ENCODE measurements at places on chromosomes 3 and 15.

GRCh38 chr15:56992725-56993124 lies 74.3 kb downstream of the TCF12 start:
- H3K4me3 ChIP-seq = no peak overlapping the region
- no peaks in the 10 kb centered on the region for H3K27me3 ChIP-seq
- DNase-seq = no peak
- no peaks in the 10 kb centered on the region for H3K4me1 ChIP-seq

DNA sequence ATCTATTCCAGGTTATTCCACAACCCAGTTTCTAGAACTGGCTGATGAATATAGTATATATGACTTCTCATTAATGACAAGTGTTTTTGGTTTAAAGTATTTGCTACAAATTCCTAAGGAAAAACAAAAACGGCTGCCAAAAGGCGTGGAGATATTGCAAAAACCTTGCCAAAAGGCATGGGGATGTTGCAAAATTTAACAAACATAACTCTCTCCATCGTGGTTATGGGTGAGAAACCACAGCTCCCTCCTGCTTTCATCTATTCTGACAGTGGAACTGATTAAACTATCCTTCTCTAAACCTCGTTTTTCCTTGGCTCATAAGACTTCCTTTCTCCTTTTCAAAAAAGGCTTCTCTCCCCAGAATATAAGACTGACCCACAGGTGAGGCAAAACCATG lies 342.0 kb upstream of the PDZRN3 start:
- H3K27ac ChIP-seq = no peak overlapping the region
- DNase-seq = no peak
- no peak overlapping the region for H3K4me3 ChIP-seq
- no peaks in the 10 kb centered on the region for H3K4me1 ChIP-seq
- H3K27me3 ChIP-seq = no peaks in the 10 kb centered on the region

DNA sequence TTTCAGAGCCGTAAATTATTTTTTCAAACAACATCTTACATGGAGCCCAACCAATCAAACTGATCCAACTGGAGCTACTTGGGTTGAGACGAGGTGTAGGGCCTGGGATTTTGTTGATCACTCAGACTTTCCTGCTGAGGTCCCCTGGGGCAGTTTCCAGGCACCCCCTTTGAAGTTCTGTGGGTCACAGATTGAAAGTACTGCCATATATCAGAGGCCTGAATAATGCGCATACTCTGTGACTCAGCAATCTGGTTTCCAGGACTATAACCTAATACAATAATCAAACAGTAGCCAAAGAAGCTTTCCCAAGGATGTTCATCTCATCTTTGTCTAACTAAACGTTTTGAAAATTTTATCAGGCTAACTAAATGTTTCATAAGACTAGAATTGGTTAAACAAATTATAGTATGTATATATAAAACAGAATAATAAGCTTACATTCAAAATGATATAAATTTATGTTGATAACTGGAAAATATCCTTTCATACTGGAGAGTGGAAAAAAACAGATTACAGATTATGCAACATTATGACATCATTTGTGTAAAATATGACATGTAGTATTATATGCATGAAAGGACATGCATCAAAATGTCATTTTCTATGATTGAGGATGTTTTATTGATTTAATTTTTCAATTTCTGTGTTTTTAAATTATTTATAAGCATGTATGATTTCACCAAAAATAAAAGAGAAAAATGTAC lies 617.1 kb downstream of the NTRK3 start:
- H3K27me3 ChIP-seq = no peaks in the 10 kb centered on the region
- no peaks in the 10 kb centered on the region for H3K36me3 ChIP-seq

DNA sequence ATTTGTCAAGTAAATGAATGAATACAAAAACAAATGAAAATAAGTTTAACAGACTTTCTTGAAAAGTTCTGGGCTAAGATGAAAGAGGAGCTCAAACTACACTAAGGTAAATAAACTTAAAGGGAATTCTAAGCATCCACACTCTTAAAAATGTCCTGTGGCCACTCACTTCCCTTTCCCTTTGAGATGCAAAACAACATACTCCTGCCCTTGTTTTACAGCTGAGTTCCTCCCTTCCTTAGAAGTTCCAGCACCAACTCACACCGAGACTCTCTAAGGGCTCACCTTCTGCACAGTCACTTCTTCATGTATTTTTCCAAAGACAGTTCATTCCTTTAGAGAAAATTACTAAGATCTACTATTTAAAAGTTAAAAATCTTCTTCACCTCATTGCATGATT lies 123.3 kb upstream of the CMC1 start:
- no peak for DNase-seq
- no peaks in the 10 kb centered on the region for H3K27me3 ChIP-seq
- H3K4me1 ChIP-seq = peaks cover 9% of the 10 kb centered on the region
- no peak overlapping the region for H3K4me3 ChIP-seq
- H3K27ac ChIP-seq = no peak overlapping the region

- no peaks in the 10 kb centered on the region for H3K27me3 ChIP-seq
- no peak for DNase-seq
- no peak overlapping the region for H3K27ac ChIP-seq
- no peaks in the 10 kb centered on the region for H3K36me3 ChIP-seq
- no peaks in the 10 kb centered on the region for H3K4me1 ChIP-seq
These were observed 388.0 kb upstream of the CDIN1 start for GRCh38 chr15:36191459-36191858.

DNA sequence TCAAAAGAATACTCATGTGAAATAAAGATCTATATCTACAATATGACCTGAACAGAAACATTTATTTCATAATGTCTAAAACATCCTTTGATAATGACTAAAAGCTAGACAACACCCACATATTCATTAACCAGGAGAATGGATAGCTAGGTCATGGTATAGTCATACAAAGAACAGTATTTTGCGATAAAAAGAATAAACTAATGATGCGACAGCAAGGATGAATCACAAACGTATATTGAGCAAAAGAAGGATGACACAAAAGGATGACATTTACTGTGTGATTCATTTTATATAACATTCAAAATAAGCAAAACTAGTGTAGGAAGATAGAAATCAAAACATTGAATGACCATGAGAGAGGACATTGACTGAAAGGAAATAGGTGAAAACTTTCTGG lies 1233.1 kb downstream of the OTOL1 start:
- H3K4me3 ChIP-seq = no peak overlapping the region
- H3K27me3 ChIP-seq = no peaks in the 10 kb centered on the region
- H3K36me3 ChIP-seq = no peaks in the 10 kb centered on the region

GRCh38 chr3:95302044-95302443 lies 1239.2 kb downstream of the NSUN3 start:
- H3K4me1 ChIP-seq = no peaks in the 10 kb centered on the region
- H3K36me3 ChIP-seq = no peaks in the 10 kb centered on the region
- DNase-seq = no peak
- no peak overlapping the region for H3K4me3 ChIP-seq
- H3K27ac ChIP-seq = no peak overlapping the region
- no peaks in the 10 kb centered on the region for H3K27me3 ChIP-seq

DNA sequence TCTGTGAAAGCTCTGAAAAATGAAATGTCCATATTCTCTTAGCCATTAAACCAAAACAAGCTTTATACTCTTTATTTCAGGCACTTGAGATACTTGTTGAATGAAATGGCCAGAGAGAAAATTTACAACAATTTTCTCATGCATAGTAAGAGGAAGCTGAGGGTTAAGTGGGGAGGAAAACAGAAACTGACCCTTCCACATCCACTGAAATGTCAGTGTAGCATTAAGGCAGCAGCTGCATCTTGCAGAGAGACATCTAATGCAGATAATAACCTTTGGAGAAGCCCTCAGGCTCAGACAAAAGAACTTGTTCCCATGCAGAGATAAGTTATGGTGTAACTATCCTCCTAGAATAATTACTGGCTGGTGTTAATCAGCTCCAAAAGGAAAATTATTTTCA lies 34.0 kb downstream of the ZDHHC23 start:
- DNase-seq = no peak
- peaks cover 16% of the 10 kb centered on the region for H3K4me1 ChIP-seq
- H3K27me3 ChIP-seq = no peaks in the 10 kb centered on the region
- no peak overlapping the region for H3K27ac ChIP-seq
- H3K4me3 ChIP-seq = no peak overlapping the region

Data from neural progenitor cell (in vitro differentiated cells).